NCI-H345 (cell line): ENCODE measurements at places on chromosomes 12 and 14.

DNA sequence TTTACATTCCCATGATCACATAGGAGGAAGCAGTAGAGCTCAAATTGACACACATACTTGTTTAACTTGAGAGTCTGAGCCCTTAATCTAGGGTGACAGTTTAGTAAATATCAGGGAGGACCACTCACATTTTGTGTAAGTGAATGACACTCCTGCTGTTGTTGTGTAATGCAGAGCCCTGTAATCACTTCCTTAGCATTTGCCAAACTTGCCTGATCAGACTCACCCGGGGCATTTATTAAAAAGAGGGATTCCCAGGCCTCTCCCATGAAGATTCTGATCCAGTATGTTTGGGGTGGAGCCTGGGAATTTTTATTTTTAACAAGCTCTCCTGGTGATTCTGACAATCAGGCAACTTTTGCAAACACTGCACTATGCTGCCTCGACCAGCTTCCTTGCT lies 119.6 kb downstream of the NUAK1 start:
- no peak for DNase-seq

DNA sequence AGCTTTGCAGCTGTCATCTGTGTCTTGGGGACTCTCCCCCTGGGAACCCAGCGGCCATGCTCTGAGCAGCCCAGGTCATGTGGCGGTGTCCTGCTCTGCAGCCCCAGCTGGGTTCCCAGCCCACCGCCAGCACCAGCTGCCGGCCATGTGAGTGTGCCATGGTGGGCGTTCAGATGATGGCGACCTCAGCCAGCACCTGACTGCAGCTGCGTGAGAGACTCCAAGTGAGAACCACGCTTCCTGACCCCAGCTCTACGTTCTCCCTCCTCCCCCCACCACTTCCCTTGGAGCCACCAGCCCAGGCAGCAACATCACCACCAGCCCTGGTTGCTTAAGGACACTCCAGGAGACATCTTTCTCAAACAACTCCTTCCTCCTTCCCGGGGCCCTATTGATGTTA lies 68.8 kb downstream of the SLC24A4 start:
- DNase-seq = no peak

DNA sequence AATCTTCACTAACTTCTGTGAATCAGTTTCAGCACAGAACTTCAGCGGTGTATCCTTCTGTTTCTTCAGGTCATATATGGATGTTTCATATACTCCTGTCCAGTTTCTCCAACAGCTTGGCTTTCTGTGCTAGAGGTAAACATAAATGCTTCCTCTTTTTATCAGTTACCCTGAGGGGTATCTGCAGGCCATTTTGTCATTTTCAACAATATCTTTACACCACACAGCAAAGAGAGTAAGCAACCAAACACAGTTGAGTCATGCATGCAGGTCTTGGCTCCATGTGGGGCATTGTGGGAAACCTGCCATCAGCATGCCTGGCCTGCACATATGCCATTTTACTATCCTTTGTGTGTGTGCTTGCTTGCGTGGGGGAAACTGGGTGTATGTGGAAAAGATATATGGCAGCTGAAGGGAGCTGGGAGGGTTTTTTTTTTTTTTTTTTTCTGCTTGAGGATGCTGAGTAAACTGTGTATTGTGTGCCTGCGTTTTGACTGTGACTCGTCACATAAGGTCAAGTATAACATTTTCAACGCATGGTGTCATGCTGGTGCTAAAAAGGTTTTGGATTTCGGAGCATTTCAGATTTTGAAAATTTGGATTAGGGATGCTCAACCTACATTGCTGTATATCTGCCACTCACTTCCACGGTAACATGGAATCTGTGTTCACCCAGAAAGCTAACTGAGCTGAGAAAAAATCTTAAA lies 56.1 kb upstream of the YARS2 start:
- no peak for DNase-seq

- no peak for DNase-seq
Measured at GRCh38 chr14:50242096-50242495, 10.7 kb upstream of the SOS2 start.

GRCh38 chr14:22185191-22185590 lies 403.8 kb downstream of the DAD1 start:
- DNase-seq = no peak

- no peak for DNase-seq
Measured at GRCh38 chr12:130240831-130241590, 78.7 kb downstream of the FZD10 start.

- DNase-seq = no peak
Measured at GRCh38 chr14:105128059-105128458, 40.5 kb downstream of the JAG2 start.
